ENCODE measurements at places on chromosomes 11 and 22. TPM values are rescaled to one million over a fixed set of nuclear protein-coding genes. Genes with fewer than 3 reads are reported as not detected.

The ABTB2 gene
- 2.8 TPM for total RNA-seq

- DNase-seq = no peak
Observed at GRCh38 chr22:19984851-19985811, 31.5 kb downstream of the ARVCF start.

DNA sequence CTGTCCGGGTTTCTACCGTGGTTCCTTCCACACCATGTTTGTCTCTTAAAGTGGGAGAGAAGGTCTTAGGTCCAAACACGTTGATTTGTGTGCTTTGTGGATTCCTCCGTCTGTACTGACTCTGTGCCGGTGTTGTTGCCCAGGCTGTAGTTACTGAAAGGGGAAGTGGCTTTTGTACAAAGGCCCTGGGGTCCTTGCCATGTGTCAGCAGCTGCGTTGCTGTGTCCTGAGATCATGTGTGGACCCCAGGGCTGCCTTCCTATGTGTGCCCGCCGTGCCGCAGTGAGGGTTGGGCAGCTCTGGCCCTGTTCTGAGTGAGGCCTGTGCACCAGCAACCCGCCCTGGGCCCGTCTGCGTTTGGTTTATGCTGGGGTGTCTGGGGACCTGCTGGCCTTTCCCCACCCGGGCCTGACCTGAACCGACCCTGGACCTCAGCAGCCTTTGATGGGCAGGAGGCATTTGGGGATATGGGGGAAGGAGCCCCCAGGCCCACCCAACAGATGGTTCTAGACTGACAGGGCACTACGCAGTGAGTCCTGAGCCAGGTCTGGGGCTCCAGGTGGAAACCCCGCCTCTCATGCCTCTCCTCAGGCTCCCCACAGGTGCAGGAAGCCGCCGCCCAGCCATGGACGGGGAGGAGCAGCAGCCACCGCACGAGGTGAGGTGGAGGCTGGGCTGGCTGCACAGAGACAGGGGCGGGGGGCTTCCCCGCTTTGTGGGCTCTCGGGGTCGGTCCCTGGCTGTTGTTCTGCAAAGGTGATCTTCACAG is 6.9 kb downstream of the TRABD start:
- DNase-seq = no peak

The ANGPTL5 gene
- total RNA-seq = not detected

DNA sequence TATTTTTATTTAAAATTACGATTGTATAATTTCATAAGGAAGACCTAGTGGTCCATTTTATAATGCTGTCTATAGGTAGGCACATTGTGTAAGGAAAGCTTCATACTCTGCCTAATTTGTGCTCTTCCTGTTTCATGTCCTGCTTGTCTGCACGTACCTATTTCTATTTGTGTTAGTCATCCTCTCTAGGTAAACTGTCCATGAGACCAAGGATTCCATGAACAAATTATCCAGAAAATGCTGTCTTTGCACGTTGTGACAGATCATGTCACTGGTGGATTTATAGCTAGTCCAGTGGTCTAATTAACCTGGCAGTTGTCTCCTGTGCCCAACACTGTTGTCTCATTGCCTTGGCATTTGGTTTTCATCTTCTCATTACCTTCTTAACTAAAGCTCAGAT is 44.7 kb downstream of the DNAJC24 start:
- DNase-seq = no peak

- DNase-seq = no peak
Observed at GRCh38 chr11:95566211-95566610, 223.4 kb downstream of the FAM76B start.

- no peak for DNase-seq
Observed at GRCh38 chr11:73114110-73114834, 27.8 kb downstream of the FCHSD2 start.

All from endodermal cell (in vitro differentiated cells).